ENCODE measurements at places on chromosomes 3 and 15.

- no peak for DNase-seq
Measured at GRCh38 chr15:51119120-51119519, 24.4 kb upstream of the TNFAIP8L3 start.

GRCh38 chr3:23079976-23080375, 123.2 kb upstream of the UBE2E2 start:
- DNase-seq: no peak

GRCh38 chr15:42060797-42061196, 33.6 kb downstream of the PLA2G4D start:
- no peak for DNase-seq

- DNase-seq: no peak
Measured at GRCh38 chr15:41334293-41335120, 1.8 kb downstream of the NUSAP1 start.

DNA sequence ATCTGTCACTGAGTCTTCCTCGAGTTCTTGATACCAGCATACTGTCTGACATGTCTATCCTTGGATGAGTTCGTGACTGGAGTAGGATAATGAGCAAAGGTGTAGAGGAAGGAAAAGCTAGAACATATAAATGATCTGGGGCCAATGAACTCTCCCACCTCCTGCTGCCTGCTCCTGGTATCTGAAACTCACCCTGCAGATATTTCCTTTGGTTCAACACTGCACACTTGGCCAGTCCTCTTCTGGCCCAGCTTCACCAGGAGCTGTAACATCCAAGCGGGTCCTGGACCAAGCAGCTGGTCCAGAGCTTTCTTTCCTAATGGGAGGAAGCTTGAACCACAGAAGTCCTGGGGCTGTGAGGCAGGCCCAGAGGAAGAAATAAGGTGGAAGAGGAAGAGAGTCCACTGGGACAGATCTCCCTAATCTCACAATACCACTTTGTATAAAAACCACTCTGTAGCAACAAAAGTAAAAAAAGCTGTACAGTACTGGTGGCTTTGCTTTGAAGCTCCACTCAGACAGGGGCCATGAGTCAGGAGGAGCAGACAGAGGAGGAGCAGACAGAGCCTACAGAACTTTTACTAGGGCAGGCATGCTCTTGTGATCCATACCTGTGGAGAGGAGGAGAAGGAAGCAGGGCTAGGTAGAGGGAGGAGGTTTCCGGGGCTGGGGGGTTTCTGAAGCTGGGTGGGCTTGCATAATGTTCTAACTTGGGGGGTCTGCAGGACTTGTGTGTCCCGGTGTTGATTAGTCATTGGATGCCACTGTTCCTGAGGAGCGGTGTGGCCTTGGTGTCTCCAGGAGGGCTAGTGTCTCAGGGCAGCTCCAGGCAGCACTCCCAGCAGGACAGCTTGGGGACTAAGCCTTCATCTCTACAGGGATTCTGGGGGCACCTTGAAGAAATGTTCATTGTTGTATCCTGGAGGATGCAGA, 166.9 kb downstream of the ABHD5 start:
- no peak for DNase-seq

GRCh38 chr15:78680431-78681075, 39.5 kb upstream of the CHRNB4 start:
- no peak for DNase-seq

- no peak for DNase-seq
Measured at GRCh38 chr15:48002767-48003166, 118.0 kb upstream of the SLC24A5 start.

- DNase-seq: no peak
Measured at GRCh38 chr3:7410782-7411181, 549.9 kb downstream of the GRM7 start.

- DNase-seq: no peak
Measured at GRCh38 chr3:44954962-44955361, 21.0 kb downstream of the ZDHHC3 start.
